ENCODE measurements at places on chromosomes 6 and 20. TPM values are rescaled to one million over a fixed set of nuclear protein-coding genes. Genes with fewer than 3 reads are reported as not detected.

Gene FAM209B
- 0.32 TPM for total RNA-seq

Gene LAMP5
- 0.66 TPM for total RNA-seq

Gene RSPO3
- 3.4 TPM for total RNA-seq

GRCh38 chr20:37407019-37407566 is 61.2 kb downstream of the SRC start:
- no peak for DNase-seq

DNA sequence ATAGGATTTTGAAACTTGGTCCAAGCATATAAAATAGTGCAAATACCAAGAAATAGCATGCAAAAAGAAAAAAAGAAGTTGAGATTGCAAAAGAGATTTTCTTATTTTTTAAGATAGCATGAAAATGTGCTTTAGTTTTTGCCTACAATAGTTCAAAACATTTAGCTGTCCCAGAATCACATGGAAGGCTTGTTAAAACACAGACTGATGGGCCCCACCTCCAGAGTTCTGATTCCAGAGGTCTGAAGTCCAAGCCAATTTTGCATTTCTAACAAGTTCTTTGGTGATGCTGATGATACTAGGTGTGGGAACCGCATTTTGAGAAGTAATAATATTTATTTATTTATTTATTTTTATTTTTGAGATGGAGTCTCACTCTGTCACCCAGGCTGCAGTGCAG is 33.7 kb upstream of the LOC128125822 start:
- DNase-seq = no peak
